Substantia nigra (tissue), 51 donors: ENCODE measurements at places on chromosomes 7 and 10.

DNA sequence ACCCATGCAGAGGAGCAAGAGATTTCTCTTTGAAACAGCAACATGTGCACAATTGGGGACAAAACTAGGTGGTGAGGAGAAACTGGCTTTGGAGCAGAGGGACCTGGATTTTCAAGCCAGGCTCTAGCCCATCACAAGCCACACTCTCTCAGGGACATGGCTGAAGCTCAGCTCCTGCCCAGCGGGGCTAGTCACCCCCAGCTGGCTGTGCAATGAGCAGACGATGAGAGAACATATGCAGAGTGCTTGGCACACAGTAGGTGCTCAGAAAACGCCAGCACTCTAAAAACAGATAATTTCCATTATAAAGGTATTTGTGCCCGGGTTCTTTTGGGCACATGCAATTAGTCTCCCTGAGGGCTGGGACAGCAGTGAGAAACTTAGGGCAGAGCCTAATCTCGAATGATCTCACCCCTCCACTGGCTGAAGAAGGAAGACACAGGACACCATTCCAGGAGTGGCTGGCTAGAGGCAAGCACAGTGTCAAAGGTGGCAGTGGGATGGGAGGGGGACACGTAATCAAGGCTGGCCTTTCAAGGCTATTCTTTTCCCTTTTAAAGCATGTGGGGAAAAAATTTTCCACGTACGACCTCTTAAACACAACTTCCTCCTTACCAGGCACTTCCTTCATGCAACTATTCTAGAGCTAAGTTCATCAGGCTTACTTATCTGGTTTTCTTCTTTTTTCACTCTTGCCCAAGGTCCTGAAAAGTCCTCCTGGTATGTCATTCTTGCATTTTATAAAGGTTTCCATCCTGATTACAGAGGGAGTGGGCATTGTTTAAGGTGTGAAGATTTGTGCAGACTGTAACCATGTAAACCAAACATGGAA lies 15.1 kb downstream of the FAM53B start:
- no peak for DNase-seq

- no peak for DNase-seq
These were observed 19.9 kb upstream of the LMOD2 start for GRCh38 chr7:123635551-123636359.

GRCh38 chr10:30553018-30553625 lies 76.4 kb downstream of the LYZL2 start:
- DNase-seq = no peak

DNA sequence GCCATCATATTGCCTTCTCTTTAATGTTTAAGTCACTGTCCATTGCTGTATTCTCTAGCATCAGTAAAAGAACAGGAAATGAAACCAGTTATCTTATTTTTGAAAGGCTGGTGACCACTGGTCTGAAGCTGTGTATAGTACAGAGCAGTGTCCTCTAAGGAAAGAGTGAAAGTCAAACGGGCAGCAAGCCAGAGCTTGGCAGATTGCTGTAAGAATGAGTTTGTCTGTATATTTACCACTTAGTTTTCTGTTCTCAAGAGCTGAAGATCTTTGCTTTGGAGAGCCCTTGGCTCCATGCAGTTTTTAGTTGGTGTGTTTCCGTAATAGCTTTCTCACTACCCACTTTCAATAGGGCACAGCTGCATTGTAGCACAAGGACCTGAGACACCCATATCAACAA lies 31.9 kb downstream of the PCBD1 start:
- DNase-seq = no peak

GRCh38 chr7:90945104-90945787 lies 319.0 kb upstream of the FZD1 start:
- no peak for DNase-seq

GRCh38 chr10:112247791-112248190 lies 35.4 kb upstream of the TECTB start:
- no peak for DNase-seq

GRCh38 chr7:102261451-102261850 lies 25.2 kb upstream of the SH2B2 start:
- DNase-seq = peak; percentile 29

- no peak for DNase-seq
These were observed 38.9 kb upstream of the RHEB start for GRCh38 chr7:151558575-151558974.

- no peak for DNase-seq
These were observed 1.0 kb downstream of the PAXIP1 start for GRCh38 chr7:155001756-155002410.

DNA sequence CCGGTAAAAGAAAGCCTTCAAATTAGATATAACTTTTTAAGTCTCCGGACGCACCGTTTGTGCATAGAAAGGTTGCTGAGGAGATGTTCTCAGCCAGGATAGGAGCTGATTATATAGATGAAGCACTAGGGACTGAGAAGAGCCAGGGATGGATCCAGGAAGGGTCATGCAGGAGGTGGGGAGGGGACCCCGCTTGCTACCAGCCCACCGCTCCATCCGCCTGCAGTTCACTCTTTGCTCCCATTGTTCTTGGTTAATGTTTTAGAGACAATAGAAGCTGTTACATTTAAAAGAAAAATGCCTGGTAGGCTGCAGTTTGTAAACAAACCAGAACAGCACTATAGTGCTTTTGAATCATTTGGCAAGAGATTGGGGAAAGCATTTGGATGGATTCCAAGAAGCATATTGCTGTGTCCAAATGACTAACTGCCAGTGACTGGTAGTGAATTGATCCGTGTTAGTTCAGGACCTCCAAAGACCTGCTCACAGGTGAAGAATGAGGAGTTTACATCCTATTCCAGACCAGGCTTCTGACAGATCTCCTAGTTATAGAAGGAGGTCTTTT lies 175.9 kb upstream of the TAC1 start:
- no peak for DNase-seq

- DNase-seq = no peak
These were observed 209.2 kb upstream of the FAM3C start for GRCh38 chr7:121605317-121605680.

GRCh38 chr10:62034096-62034640 lies 132.7 kb downstream of the ARID5B start:
- DNase-seq = no peak

DNA sequence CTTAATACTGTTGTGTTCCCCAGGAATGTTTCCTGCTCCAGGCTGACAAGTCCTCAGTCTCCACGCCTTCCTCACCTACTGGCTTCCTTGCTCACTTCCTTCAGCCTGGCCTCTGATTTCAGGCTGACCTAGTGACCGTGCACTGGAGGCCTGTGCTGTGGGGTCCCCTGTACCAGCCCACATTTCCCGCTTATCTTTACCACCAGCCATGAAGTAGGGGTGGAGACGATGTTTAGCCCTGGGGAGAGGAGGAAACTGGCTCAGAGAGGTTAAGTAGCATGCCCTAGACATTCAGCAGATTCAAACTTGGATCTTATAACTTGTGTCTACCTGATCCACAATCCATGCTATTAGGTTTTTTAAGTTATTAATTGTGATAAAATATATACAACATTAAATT lies 4.8 kb upstream of the ZNF488 start:
- DNase-seq = no peak

DNA sequence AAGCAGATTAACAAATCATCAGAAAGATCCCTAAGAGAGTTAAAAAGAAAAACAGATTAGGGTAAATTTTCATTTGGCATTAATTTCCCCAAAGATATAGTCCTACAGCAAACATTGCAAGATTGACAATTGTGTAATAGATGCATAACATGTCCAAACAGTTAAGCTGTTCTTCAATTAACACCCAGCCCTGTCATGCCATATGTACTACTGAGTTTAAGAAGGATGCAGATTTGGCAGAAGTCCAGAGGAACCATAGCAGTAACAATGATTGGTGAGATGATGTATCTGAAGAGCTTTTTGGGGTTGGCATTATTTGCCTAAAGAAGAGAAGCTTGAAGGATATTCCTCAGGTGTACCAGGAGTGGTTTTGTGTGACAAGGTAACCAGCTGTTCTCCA lies 287.6 kb downstream of the LRMDA start:
- no peak for DNase-seq

DNA sequence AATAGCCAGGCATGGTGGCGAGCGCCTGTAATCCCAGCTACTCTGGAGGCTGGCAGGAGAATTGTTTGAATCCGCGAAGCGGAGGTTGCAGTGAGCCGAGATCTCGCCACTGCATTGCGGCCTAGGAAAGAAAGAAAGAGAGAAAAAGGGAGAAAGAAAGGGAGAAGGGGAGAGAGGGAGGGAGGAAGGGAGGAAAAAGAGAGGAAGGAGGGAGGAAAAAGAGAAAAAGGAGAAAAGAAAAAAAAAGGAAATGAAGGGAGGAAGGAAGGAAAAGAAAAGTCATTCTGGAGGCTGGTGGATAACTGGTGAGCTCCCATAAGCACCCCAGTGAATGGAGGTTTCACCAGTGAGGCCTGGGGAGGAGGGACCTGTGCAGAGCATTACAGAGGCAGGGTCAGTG lies 7.6 kb upstream of the OGDHL start:
- no peak for DNase-seq

- no peak for DNase-seq
These were observed 77.9 kb downstream of the KIAA1549 start for GRCh38 chr7:138903186-138903820.

DNA sequence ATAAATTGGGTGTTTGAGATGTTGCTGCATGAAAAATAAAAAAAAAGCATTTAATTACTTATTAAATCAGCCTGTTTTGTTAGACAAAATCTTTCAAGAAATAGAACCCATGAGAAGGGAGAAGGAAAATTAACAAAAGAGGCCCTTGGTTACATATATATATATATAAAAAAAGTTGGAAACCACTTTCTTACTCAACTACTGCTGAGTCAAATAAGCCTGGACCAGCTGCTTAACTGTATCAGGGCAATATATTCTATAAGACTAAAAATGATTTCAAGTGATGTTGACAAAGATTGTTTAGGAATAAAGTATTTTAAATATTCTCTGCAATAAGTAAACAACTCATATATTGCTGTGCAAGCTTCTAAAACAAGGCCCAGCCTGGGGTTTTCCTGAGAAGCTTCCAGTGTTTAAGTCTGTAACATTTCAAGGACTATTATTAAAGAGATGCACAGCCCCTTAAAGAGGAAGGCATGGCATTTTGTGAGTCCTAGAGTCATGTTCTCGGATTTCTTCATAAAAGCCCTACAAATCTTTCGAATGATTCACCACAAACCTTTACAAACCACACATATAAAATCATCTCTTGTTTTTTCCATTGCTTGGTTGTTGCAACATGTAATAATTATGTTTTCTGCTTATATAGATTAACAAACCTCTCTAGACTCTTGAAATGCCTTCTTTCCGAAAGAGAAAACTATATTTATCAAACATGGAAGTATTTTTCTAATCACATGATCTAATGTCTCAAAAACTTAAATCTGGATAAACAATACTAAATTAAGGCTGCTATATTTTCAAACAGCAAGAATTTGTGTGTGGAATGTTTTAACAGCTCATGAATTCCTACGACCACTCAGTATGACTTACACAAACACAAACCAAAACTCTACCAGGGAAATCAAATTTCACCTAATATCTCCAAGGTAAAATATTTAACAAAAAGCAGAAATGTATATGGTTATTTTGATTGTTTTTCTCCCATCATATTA lies 14.3 kb downstream of the JAZF1 start:
- DNase-seq = no peak

GRCh38 chr7:135493362-135493761 lies 16.5 kb downstream of the CNOT4 start:
- DNase-seq = no peak

DNA sequence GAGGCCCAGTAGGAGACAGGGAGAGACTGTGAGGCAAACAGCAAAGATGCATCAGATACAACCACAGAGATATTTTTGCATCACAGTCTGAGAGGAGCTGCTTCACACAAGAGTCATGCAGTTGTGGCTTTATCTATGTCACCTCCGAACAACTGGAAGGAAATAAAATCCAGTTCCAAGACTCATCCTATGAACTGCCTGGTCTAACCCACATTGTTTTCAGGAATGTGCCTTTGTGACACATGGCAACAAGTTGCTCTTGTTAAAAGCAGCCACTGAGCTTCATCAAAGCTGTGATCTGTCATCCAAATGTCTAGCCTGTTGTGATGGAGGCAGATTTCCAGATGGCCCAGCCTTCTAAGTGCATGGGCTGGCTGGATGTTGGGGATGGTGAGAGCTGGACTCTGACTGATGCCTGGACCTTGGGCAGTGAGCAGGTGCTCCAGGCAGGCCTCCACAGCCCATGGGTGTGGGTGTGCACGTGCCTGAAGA lies 255.0 kb downstream of the BMPER start:
- no peak for DNase-seq

- DNase-seq = no peak
These were observed 65.7 kb upstream of the FERD3L start for GRCh38 chr7:19210893-19211413.

- DNase-seq = peak; percentile 4
These were observed 33.4 kb upstream of the VWDE start for GRCh38 chr7:12436896-12437535.

DNA sequence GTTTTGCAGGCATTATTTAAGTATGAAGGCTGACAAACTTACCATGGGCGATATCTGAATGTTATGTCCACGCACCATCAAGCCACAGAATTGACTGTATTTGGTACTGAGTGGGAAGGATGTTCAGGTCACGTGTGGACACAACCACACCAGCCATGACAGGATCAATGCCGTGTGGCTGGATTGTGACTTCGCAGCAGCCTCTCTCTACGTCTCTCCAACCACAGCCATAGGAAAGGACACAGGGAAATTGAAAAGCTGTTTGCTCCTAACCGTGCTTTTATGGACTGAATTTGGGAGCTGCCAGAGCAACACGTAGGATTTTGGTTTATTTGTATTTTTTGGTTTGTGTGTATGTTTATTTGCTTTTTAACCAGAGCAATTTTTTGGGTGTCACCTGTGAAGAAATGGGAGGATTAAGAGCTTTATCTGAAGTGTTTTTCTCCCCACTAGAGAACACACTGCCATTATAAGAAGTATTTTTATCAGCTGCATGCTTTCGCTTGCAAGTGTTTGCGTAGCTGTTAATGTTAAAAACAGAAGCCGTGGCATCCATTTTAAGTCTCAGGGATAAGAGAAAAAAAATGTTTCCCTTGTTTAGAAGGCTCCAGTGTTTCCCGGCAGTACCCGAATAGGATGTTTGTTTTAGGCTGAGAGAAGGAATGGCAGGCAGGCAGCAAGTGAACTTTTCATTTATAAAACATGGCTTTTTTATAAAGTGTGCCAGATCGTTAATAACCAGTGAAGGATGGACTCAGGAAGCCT lies 401.1 kb upstream of the NFE2L3 start:
- DNase-seq = no peak

GRCh38 chr10:112671743-112672142 lies 224.7 kb downstream of the VTI1A start:
- no peak for DNase-seq

DNA sequence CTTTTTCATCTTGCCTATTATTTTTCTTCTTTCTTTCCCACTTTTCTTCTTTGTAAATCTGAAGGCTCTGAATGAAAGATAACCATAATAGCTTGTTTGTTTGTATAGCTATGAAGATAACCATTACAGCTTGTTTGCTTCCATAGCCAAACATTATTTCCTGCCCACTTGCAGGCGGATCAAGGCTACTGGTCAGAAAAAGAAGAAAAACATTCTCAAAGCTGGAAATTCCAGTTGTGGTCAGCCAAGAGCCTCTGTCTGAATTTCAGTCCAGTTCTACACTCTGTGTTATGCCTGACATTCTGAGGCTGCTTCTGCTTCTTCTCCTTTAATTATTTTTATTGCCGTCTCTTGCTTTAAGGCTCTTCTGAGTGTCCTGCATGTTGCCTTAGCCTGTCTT lies 48.9 kb downstream of the TMEM178B start:
- no peak for DNase-seq
